ENCODE measurements at places on chromosomes 6 and 20. TPM values are rescaled to one million over a fixed set of nuclear protein-coding genes. Genes with fewer than 3 reads are reported as not detected.
A peak's percentile ranks its signal among the peaks of the same experiment; 100 is the strongest.

- peak; percentile 24 for DNase-seq
These were observed 601.2 kb upstream of the ARID1B start for GRCh38 chr6:156175971-156176421.

DNA sequence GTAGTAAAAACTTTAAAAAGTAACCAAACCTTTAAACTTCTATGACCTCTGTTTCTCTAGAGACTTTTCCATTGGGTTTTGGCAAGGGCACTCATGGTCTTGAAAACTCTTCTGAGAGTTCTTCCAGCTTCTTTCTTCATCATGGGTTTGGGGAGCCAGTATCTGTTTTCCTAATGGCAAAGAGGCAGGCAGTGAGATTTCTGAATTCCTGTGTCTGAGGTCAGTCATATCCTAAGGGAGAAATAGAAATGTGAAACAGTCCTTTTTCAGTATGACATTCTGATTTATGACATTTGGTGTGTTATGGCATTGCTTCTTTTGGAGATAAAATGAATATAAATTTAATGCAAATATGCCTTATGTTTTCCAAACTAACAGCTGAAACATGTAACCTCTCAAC is 518.5 kb upstream of the MARCKS start:
- DNase-seq: no peak

GRCh38 chr6:160795721-160796120 is 93.7 kb downstream of the PLG start:
- DNase-seq: no peak

DNA sequence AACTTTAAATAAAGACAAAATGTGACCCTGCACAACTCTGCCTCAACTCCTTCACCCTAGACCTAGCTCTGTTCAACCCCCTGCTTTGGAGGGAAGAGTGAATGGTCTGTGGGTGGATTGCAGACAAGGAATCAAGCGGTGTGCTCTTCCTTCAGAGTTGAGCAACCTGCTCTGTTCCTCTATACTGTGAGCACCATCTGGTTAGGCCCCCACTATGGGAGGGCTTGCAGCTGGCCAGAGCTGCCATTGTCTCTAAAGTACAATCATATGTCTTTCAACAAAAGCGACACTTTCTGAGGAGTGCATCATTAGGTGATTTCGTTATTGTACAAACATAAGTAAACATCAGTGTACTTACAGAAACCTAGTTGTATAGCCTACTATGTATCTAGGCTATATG is 406.1 kb upstream of the MARCKS start:
- DNase-seq: no peak

GRCh38 chr20:46940616-46941015 is 46.0 kb downstream of the EYA2 start:
- no peak for DNase-seq

GRCh38 chr6:17865243-17865642 is 122.2 kb downstream of the KIF13A start:
- no peak for DNase-seq

The COL9A3 gene
- 0.76 TPM for total RNA-seq

The CCN6 gene
- total RNA-seq: not detected

The TJAP1 gene
- total RNA-seq: 31.8 TPM
